ENCODE measurements at places on chromosomes 2 and 18.

DNA sequence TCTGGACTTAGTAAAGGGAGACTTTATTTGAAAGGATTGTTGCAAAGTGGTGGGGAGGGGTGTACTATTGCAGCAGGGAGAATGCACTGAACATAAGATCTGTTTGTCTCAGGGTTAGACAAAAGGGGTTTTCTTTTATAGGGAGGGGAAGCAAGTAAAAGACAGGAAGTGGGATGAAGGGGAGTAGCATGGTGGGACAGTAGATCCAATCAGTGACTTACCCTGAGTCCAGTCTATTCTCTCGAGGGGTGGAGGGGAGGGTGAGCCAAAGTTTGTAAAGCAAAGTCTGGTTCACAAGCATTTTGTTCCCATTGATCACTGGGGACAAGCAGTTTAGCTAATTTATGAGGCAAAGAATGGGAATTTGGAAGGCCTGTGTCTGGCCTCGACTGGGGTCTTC, 35.0 kb upstream of the CYP27C1 start:
- no peak for DNase-seq

GRCh38 chr2:128949360-128949759, 630.7 kb upstream of the HS6ST1 start:
- no peak for DNase-seq

GRCh38 chr2:169868951-169869350, 41.7 kb downstream of the UBR3 start:
- DNase-seq, result no peak

DNA sequence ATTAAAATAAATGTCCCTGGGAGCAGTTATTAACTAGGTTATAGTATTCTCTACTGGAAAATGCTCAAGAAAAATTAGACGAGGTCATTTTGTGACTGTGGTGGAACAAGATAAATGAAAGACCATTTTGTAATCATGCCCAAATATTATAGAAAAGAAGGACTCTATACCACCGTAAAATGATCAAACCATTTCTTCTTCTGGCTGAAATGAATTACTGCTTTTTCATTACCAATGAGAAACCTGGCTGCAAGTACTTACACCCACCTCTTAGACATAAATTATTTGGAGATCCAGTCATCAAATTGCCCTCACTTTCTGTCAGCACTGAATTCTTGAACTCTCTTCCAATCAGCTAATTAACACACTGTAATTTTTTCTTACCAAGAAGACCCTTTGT, 74.2 kb upstream of the FSIP2 start:
- DNase-seq, result no peak

GRCh38 chr2:221018262-221018661, 553.8 kb downstream of the EPHA4 start:
- DNase-seq, result no peak

DNA sequence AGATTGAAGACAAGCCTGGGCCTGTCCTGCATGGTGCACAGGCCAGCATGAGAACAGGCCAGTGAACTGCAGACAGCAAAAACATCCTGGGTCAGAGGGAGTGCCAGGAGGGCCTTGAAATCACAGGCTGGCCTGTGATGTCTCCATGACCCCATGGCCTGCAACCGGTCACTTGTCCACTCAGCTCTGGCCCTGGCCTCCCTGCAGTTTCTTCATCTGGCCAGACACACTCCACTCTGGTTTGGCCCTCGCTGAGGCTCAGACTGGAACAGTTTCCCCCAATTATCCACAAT, 12.6 kb downstream of the CYRIA start:
- no peak for DNase-seq

DNA sequence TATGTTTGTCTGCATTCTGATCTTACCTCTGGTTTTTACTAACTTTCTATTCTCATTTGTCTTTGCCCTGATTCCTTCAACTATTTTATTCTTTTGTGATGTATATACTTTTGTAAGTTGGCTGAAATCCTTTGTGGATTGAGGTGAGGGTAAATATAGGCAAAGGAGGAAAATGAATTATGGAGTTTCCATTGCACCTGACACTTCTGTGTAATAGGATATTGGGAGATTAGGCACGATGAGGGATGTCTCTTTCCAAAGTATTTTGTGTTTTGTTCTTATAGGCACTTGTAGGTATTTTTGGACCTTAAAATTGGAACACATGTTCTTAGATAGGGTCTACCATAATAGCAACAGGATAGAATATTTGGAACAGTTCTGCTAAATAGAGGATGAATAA, 76.4 kb downstream of the HRH4 start:
- DNase-seq, result no peak

- DNase-seq, result no peak
Observed at GRCh38 chr2:119015845-119016244, 73.9 kb downstream of the MARCO start.

DNA sequence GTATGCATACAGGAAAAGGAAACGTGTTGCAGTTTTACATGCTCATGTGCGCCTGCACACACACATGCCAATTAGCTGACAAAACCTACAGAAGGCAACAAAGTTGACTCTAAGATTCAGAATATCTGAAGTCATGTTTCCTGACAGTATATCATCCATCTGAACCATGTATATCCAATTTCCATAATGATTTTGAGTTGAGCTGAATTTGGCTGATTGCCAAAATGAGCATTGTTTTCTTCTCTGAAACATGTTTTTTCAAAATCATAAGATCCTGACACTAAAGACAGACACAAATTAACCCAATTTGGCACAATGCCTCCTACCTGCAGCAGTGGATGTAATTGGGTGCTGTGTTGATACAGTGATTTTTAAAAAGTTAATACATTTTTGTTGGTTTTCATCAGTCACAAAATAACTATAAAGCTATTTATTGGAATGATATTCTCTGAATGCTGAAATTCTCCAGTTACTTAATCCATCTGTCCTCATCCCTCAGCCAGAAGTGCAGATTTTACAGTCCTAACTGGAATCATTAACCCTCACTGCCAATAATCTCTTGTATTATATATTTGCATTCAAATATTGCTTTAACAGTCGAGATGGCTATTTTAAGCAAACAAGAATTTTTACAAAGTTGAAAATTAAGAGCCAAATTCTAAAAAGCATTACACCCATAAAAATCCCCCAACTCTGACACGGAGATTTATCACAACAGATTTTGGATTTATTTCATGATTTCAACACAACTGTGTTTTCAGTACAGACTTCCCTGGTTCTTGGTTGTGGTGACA, 161.7 kb upstream of the LMAN1 start:
- no peak for DNase-seq

DNA sequence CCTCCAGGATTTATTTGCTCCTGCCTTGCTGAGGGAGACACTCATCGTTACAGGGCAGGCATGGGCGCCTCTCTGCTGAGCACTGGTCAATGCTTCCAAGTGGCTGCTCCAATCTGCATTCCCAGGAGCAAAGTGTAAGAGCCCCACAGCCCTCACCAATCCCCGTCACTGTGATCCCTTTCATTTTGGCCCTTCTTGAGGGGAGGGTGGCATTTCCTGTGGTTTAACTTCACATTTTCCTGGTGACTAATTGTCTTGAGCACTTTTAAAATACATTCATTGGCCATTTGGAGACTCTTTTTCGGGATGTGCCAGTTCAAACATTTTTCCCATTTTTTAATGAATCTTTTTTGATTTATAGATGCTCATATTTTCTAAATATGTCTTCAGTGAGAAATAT, 33.0 kb downstream of the TPO start:
- no peak for DNase-seq

GRCh38 chr2:134493797-134494196, 225.0 kb downstream of the TMEM163 start:
- no peak for DNase-seq

- no peak for DNase-seq
Observed at GRCh38 chr18:34048423-34048822, 176.3 kb downstream of the NOL4 start.

GRCh38 chr2:108441712-108442111, 7.3 kb upstream of the GCC2 start:
- no peak for DNase-seq

GRCh38 chr18:35506024-35506712, 8.4 kb upstream of the INO80C start:
- no peak for DNase-seq

DNA sequence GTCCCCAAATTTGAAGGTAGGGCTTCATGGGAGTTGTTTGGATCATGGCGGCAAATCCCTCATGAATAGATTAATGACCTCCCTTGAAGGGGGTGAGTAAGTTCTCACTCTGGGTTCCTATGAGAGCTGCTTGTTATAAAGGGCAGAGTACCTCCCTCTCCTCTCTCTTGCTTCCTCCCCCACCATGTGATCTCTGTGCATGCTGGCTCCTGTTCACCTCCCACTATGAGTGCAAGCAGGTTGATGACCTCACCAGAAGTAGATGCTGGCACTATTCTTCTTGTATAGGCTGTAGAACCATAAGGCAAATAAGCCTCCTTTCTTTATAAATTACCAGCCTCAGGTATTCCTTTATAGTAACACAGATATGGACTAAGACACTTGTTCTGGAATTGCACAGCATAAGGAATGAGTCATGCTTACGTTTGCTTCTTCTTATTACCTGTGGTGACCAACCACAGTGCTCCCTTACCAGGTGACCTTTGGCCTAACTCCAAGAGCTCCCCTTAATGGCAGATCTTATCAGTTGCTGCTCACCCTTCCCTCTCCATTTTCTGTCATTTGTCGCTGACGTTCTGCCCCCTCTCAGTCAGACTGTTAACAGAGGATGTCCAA, 559.5 kb upstream of the GCFC2 start:
- no peak for DNase-seq

DNA sequence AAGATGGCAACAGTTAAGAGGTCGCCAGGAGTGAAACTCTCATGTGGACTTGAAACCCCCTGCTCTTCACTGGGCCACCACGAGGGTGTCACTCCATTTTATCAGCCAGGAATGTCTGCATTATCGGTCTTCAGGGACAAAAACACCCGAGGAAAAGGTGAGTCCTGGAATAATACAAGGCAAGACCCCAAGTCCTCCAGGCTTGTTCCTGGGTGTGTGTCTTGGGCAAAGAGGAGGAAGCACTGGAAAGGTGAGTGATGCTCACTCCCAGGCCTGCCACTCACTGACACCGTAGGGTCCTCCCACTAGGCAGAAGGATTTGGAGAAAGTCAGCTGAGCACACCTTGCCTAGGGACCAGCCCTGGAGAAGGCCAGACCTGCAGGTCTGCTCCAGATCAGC, 86.9 kb downstream of the LOXHD1 start:
- no peak for DNase-seq

GRCh38 chr2:55779459-55780421, 86.1 kb upstream of the PNPT1 start:
- DNase-seq, result no peak

- no peak for DNase-seq
Observed at GRCh38 chr2:26076001-26076587, 42.2 kb downstream of the RAB10 start.

DNA sequence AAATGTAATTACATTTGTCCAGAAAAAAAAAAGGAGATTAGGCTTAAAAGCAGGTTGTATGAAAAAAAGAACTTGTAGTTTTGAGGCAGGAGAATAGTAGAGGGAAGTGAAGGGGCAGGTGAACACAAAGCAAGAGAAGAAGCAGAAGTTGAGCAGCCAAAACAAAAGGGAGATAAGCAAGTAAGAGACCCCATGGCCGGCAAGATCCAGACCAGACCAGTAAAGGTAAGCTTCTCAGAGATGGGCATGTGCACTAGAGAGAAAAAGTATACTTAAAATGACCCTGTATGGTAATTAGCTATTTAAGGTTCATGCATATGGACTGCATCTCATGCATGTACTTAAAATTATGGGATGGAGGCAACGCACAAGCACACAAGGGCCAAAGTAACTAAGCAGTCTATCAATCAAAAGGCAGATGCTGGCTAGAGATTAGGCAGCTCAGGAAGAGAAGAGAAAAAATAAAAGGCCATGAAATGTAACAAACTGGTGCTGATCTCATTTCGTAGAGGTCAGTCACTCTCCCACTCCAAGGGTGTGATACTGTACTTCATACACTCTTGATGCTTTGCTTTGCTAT, 9.7 kb downstream of the SIGLEC15 start:
- DNase-seq, result no peak

DNA sequence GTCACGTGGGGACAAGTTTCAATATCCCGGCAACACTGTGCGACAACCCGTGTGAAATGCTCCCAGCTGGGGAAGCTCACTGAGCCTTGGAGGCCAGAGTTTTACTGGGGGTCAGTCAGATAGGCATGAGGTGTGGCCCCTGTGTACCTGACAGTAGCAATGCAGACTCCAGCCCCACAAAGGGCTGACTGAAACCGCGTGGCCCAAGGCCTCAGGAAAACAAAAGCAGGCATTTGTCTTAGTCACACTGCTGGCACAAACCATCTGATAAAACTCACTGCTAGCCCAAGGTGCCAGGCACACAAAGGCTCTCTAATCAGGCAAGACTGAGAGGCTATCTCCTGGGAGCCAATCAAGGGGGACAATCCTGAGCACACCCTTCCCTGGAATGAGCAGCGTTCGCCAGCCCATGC, 786.6 kb upstream of the RAB6C start:
- no peak for DNase-seq

- DNase-seq, result no peak
Observed at GRCh38 chr18:1147730-1148129, 243.1 kb downstream of the ADCYAP1 start.

GRCh38 chr2:27241761-27242613, 20.9 kb downstream of the SLC30A3 start:
- no peak for DNase-seq

DNA sequence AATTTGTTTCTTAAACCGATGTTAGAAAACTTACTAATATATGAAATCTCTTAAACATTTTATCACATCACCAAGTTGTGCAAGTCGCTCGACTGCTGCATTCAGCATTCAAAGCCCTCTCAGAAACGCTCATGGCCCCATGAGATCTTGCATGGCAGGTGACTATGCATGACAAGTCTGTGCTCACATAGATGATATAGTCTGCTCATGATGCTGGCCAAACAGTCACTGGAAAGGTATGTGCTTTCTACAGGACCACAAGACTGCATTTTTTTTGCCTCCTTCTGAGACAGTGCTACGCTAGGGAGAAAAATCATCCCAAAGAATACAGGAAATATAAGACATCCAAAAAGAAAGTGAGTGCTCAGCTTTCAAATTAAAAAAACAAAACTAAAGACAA, 98.3 kb upstream of the ZBTB14 start:
- no peak for DNase-seq

GRCh38 chr2:66805016-66805865, 370.3 kb downstream of the MEIS1 start:
- DNase-seq, result no peak

- peak; percentile 6 for DNase-seq
Observed at GRCh38 chr18:9403795-9404564, 69.4 kb downstream of the TWSG1 start.

DNA sequence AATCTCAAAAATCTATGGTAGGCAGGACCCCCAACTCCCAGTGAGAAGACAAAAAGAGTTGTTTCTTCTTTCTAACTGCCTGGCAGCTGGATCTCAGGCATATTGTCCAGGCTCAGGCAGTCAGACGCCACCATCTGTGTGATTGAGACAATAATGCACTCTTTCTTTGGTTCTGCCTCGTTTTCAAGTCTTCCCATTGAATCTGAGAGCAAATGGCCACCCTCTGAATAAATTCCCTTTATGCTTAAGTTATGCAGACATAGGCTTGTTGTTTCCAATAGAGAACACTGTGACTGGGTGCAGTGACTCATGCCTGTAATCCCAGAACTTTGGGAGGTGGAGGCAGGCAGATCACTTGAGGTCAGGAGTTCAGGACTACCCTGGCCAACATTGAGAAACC, 15.3 kb upstream of the CD207 start:
- no peak for DNase-seq

- no peak for DNase-seq
Observed at GRCh38 chr18:5059696-5060032, 137.4 kb downstream of the AKAIN1 start.

- DNase-seq, result no peak
Observed at GRCh38 chr2:134667541-134667940, 51.3 kb downstream of the TMEM163 start.
